ENCODE measurements at places on chromosomes 3 and 15. TPM values are rescaled to one million over a fixed set of nuclear protein-coding genes. Genes with fewer than 3 reads are reported as not detected.

DNA sequence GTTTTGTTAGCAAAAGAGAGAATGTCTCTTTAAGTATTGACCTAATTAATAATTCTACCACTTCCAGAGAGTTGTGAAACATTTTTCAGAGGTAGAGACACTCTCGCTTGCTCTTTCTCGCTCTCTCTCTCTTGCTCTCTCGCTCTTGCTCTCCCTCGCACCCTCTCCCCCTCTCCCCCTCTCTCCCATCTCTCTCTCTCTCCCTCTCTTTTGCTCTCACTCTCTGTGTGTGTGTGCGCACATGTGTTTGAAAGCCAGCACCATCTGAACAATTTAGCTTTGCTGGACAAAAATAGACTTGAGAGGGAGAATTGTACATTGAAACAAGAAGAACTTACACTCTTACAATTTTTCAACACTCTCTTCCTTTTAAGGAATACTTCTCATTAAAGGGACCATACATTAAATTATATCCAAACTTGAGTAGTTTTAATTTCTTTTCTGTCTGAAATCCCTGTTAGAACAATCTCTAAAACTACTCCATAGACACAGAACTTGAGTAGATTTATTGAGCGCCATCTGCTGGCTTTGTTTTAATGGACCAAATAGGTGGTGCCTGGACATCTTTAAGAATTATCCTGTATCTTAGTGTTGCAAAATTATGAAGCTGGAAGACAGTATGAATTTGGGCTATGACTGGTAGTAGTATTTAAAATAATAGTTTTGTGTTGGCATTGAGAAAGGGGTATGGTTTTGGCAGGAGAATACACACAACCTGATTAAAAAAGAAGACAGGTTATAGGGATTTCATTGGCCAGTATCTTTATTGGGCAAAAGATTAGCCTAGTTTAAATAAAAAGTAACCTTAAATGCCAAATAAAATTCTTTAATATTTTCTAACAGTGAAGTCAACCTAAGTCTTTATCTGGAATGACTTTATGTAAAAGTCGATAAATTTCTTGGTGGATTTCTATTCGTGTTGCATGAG, 124.6 kb downstream of the AKAP13 start:
- DNase-seq: no peak
- H3K4me3 ChIP-seq: no peak overlapping the region
- peaks cover 3% of the 10 kb centered on the region for H3K4me1 ChIP-seq

DNA sequence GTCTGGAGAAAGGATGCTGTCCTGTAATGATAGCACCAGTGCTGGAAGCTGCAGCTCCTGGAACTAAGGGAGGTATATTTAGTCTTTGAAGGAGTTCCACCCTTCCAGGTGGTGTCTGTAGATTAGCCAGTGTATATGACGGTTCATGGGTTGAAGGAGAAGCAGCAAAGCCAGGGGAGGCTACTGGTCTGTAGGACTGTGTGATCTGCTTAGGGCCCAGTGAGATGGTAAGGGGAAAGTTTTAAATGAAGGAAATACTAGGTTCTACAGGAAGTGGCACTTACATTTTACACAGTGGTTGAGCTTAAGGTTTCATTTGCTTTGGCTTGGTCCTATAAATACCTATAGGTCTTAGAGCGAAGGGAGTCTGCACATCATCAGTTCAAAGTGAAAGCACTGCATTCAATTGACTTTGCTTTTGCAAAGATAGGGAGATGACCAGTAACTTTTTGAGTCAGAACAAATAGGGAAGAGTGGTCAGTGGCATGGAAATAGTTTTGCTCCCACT, 5.6 kb downstream of the SLC25A38 start:
- peak overlapping the region; percentile 94 for H3K27ac ChIP-seq
- peaks cover 2% of the 10 kb centered on the region for H3K36me3 ChIP-seq

DNA sequence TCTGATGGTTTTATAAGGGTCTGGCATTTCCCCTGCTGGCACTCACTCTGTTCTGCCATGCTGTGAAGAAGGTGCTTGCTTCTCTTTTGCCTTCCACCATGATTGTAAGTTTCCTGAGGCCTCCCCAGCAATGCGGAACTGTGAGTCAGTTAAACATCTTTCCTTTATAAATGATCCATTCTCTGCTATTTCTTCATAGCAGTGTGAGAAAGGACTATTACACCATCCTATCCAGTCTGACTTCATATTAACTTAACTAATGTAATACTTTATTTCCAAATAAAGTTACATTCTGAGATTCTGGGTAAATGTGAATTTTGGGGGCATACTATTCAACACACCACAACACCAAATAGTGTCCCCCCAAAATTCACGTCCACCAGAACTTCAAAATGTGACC, 22.2 kb upstream of the MAP3K13 start:
- H3K4me3 ChIP-seq: no peak overlapping the region
- DNase-seq: no peak
- peaks cover 14% of the 10 kb centered on the region for H3K4me1 ChIP-seq

GRCh38 chr3:175422744-175423143, 563.6 kb downstream of the NAALADL2 start:
- no peaks in the 10 kb centered on the region for H3K4me1 ChIP-seq
- no peak overlapping the region for H3K4me3 ChIP-seq
- no peak overlapping the region for H3K27ac ChIP-seq
- DNase-seq: no peak

DNA sequence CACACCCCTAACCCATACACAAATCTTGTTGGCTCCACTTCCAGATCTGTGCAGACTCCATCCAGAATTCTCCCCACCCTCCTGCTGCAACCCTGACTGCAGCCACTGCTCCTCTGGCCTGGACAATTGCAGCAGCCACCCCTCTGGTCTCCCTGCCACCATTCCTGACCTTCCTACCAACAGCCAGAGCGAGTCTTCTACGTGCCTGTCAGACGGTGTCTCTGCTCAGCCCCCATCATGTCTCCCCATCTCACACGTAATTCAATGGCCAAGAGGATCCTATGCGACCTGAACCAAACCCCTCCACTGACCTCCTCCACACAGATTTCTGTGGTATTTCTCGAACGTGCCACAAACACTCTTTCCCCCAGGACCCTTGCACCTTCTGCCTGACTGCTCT, 103.3 kb downstream of the TPRA1 start:
- H3K36me3 ChIP-seq: no peaks in the 10 kb centered on the region
- no peak for DNase-seq
- H3K4me1 ChIP-seq: peaks cover 4% of the 10 kb centered on the region
- no peak overlapping the region for H3K27ac ChIP-seq
- H3K4me3 ChIP-seq: no peak overlapping the region
- H3K27me3 ChIP-seq: peaks cover 12% of the 10 kb centered on the region

GRCh38 chr3:119873646-119874045, 91.7 kb downstream of the NR1I2 start:
- no peak for DNase-seq
- H3K27ac ChIP-seq: no peak overlapping the region
- H3K27me3 ChIP-seq: no peaks in the 10 kb centered on the region
- peaks cover 48% of the 10 kb centered on the region for H3K4me1 ChIP-seq

- peak overlapping the region; percentile 7 for H3K27ac ChIP-seq
- H3K4me3 ChIP-seq: peak overlapping the region; percentile 88
- DNase-seq: peak; percentile 23
- no peaks in the 10 kb centered on the region for H3K36me3 ChIP-seq
- peaks cover 25% of the 10 kb centered on the region for H3K4me1 ChIP-seq
These were observed 110.5 kb upstream of the GAP43 start for GRCh38 chr3:115512565-115513415.

DNA sequence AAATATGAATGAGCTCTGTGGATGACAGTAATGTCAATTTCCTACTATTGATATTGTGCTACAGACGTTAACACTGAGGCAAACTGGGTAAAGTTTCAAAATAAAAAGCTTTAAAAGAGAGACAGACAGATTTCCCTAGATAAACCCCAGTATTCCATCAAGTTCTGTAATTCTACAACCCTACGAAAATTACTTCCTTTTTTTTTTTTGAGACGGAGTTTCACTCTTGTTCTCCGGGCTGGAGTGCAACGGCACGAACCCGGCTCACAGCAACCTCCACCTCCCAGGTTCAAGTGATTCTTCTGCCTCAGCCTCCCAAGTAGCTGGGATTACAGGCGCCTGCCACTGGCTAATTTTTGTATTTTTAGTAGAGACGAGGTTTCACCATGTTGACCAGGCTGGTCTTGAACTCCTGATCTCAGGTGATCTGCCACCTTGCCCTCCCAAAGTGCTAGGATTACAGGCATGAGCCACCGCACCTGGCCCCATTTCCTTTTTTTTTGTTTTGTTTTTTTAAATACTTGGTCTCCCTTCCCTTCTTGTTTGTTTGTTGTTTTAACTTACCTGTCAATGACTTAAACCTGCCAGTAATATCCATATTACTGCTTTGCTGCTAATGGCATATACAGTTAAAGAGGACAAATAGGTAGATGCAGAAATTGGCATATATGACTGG, 57.2 kb downstream of the CBLB start:
- peaks cover 2% of the 10 kb centered on the region for H3K27me3 ChIP-seq
- peaks cover 95% of the 10 kb centered on the region for H3K4me1 ChIP-seq
- peak overlapping the region; percentile 49 for H3K27ac ChIP-seq
- H3K36me3 ChIP-seq: peaks cover 11% of the 10 kb centered on the region
- peak overlapping the region; percentile 1 for H3K4me3 ChIP-seq
- DNase-seq: no peak

DNA sequence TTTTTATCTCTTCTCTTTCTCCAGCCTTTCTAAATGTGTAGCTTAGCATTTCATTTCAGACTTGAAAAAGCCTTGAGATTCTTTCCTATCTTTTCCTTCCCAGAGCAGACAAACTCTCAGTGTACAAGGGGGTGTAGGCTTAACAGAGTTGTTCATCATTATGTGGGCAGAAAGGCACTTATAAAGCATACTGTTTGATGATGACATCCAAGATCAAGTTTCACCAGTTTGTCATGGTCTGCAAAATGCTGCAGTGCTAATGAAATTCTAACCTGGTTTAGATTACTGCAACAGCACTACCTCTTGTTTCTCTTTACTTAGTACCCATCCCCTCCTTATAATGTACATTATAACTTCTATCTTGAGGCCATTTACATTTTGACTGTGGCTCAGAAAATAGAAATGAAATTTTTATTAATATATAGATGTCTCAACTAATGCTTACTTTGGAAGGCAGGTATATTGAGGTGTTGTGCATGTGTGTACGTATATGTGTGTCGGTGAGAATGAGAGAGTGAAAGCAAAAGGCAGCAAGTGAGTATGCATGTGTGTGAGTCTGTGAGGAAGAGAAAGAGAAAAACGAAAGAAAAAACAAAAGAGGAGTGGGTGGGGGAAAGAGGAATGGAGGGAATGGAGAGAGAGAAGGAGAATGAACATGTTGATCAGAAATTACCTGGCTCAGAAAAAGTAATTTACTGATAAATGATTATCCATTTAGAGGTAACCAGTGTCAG, 1043.6 kb downstream of the TUSC7 start:
- H3K27ac ChIP-seq: no peak overlapping the region
- no peaks in the 10 kb centered on the region for H3K36me3 ChIP-seq
- no peaks in the 10 kb centered on the region for H3K4me1 ChIP-seq
- no peak overlapping the region for H3K4me3 ChIP-seq
- H3K27me3 ChIP-seq: no peaks in the 10 kb centered on the region

GRCh38 chr15:67150023-67150860, 84.8 kb downstream of the SMAD3 start:
- H3K36me3 ChIP-seq: no peaks in the 10 kb centered on the region
- H3K27me3 ChIP-seq: no peaks in the 10 kb centered on the region
- peak overlapping the region; percentile 7 for H3K4me3 ChIP-seq
- peak overlapping the region; percentile 59 for H3K27ac ChIP-seq

DNA sequence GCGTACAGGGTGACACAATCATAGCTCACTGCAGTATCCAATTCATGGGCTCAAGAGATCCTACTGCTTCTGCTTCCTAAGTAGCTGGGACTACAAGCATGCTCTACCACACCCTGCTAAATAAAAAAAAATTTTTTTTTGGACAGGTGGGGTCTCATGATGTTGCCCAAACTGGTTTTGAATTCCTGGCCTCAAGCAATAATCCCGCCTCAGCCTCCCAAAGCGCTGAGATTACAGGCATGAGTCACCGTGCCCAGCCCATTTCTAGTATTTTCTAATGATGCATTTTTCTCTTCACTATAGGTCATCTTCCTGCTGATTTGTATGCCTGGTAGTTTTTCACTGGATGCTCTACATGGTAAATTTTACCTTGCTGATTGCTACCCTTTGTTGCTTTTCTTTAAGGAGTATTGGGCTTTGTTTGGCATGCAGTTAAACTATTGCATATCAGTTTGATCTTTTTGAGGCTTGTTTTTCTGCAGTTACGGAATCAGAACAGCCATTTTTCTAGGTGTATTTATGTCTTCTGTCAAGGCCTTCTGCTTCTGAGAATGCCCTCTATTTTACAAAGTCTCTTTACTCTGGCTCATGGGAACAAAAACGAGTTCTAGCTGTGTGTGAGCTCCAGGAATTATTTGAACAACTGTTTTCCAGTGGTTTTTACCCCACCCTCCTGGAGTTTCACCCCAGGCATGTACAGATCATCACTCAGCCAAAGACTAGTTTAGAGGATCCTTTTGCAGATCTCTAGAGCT, 14.2 kb upstream of the NPTN start:
- peaks cover 6% of the 10 kb centered on the region for H3K27me3 ChIP-seq
- no peak for DNase-seq
- no peaks in the 10 kb centered on the region for H3K4me1 ChIP-seq

- no peak overlapping the region for H3K4me3 ChIP-seq
- H3K4me1 ChIP-seq: peaks cover 5% of the 10 kb centered on the region
- no peak for DNase-seq
- no peaks in the 10 kb centered on the region for H3K36me3 ChIP-seq
- H3K27ac ChIP-seq: no peak overlapping the region
These were observed 55.2 kb downstream of the OSTN start for GRCh38 chr3:191254098-191254873.

- H3K4me3 ChIP-seq: no peak overlapping the region
- no peak for DNase-seq
- H3K4me1 ChIP-seq: peaks cover 5% of the 10 kb centered on the region
- no peaks in the 10 kb centered on the region for H3K36me3 ChIP-seq
- H3K27ac ChIP-seq: no peak overlapping the region
- H3K27me3 ChIP-seq: peaks cover 15% of the 10 kb centered on the region
These were observed 11.5 kb upstream of the VPS8 start for GRCh38 chr3:184800349-184800930.

DNA sequence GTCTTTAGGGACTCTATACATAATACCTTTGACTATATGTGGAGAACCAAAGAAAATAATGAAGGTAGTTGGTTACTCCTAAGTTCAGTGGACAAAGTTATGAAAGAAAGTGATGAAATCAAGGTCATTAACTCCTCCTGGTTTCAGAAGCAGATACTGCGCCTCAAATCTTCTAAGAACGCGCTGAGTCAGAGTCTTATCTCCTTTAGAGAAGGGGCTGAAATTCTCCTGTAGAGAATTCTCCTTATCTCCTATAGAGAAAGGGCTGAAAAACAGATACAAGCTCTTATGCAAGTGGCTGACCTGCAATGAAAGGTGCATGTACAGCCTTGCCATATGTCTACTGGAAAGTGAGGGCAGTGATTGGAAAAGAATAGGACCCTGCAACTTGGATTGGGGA, 824.2 kb downstream of the NSUN3 start:
- no peak for DNase-seq
- no peaks in the 10 kb centered on the region for H3K27me3 ChIP-seq
- H3K4me3 ChIP-seq: no peak overlapping the region
- H3K4me1 ChIP-seq: no peaks in the 10 kb centered on the region
- H3K27ac ChIP-seq: no peak overlapping the region
- no peaks in the 10 kb centered on the region for H3K36me3 ChIP-seq

- H3K36me3 ChIP-seq: peaks cover 13% of the 10 kb centered on the region
- peaks cover 24% of the 10 kb centered on the region for H3K4me1 ChIP-seq
- no peaks in the 10 kb centered on the region for H3K27me3 ChIP-seq
These were observed 7.4 kb downstream of the APPL1 start for GRCh38 chr3:57234613-57235575.

The CRABP1 gene
- not detected for polyA plus RNA-seq

The TNFSF10 gene
- 49.7 TPM for polyA plus RNA-seq

The RYR3 gene
- not detected for polyA plus RNA-seq

The CEP19 gene
- 3.3 TPM for polyA plus RNA-seq

The PLOD2 gene
- not detected for polyA plus RNA-seq

The LTK gene
- not detected for polyA plus RNA-seq

The NECTIN3 gene
- 0.63 TPM for polyA plus RNA-seq

The SPATA12 gene
- not detected for polyA plus RNA-seq

The IGDCC3 gene
- polyA plus RNA-seq: not detected

The SEC62 gene
- polyA plus RNA-seq: 128 TPM
